ENCODE measurements at places on chromosomes 2 and 18.

GRCh38 chr2:197498235-197498936 is 1.3 kb downstream of the HSPD1 start:
- no peaks in the 10 kb centered on the region for H3K27me3 ChIP-seq
- H3K4me3 ChIP-seq = peak overlapping the region; percentile 91
- H3K27ac ChIP-seq = peak overlapping the region; percentile 95

GRCh38 chr2:28505361-28505760 is 9.5 kb downstream of the PLB1 start:
- no peak for DNase-seq
- H3K4me3 ChIP-seq = no peak overlapping the region
- peaks cover 63% of the 10 kb centered on the region for H3K27me3 ChIP-seq
- peaks cover 3% of the 10 kb centered on the region for H3K36me3 ChIP-seq

DNA sequence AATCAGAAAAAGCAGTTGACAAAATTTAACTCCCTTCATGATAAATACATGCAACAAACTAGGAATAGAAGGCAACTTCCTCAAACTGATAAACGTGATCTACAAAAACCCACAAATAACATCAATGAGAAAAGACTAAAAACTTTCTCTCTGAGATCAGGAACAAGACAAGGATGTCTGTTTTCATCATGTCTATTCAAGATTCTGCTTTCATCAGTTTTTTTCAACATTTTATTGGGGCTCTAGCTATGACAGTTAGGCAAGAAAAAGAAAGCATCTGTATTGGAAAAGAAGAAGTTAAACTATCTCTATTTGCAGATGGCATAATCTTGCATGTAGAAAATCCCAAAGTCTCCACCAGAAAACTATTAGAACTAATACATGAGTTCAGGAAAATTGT is 12.3 kb upstream of the CHST10 start:
- H3K36me3 ChIP-seq = no peaks in the 10 kb centered on the region
- H3K4me1 ChIP-seq = no peaks in the 10 kb centered on the region
- DNase-seq = no peak
- no peak overlapping the region for H3K27ac ChIP-seq
- H3K27me3 ChIP-seq = peaks cover 78% of the 10 kb centered on the region

- H3K4me3 ChIP-seq = no peak overlapping the region
- DNase-seq = no peak
- H3K27me3 ChIP-seq = no peaks in the 10 kb centered on the region
- H3K36me3 ChIP-seq = no peaks in the 10 kb centered on the region
Observed at GRCh38 chr2:137802038-137802437, 162.2 kb upstream of the HNMT start.

- peaks cover 33% of the 10 kb centered on the region for H3K4me1 ChIP-seq
- no peaks in the 10 kb centered on the region for H3K27me3 ChIP-seq
- peaks cover 2% of the 10 kb centered on the region for H3K36me3 ChIP-seq
Observed at GRCh38 chr2:105744909-105745853, at the start of gene NCK2. NCK2 (plus strand) TSS chr2:105744912; CDS start chr2:105855064, 110,152 bp downstream.

- no peak overlapping the region for H3K27ac ChIP-seq
- peaks cover 3% of the 10 kb centered on the region for H3K4me1 ChIP-seq
- H3K36me3 ChIP-seq = no peaks in the 10 kb centered on the region
- no peak for DNase-seq
- peaks cover 5% of the 10 kb centered on the region for H3K27me3 ChIP-seq
Observed at GRCh38 chr2:6780765-6781274, 84.9 kb downstream of the CMPK2 start.

GRCh38 chr2:69159986-69160385 is 147.0 kb downstream of the ANTXR1 start:
- DNase-seq = no peak
- peaks cover 35% of the 10 kb centered on the region for H3K4me1 ChIP-seq
- H3K36me3 ChIP-seq = peaks cover 22% of the 10 kb centered on the region

GRCh38 chr2:235480614-235481013 is 13.2 kb upstream of the AGAP1 start:
- H3K27me3 ChIP-seq = peaks cover 20% of the 10 kb centered on the region
- H3K4me3 ChIP-seq = no peak overlapping the region

DNA sequence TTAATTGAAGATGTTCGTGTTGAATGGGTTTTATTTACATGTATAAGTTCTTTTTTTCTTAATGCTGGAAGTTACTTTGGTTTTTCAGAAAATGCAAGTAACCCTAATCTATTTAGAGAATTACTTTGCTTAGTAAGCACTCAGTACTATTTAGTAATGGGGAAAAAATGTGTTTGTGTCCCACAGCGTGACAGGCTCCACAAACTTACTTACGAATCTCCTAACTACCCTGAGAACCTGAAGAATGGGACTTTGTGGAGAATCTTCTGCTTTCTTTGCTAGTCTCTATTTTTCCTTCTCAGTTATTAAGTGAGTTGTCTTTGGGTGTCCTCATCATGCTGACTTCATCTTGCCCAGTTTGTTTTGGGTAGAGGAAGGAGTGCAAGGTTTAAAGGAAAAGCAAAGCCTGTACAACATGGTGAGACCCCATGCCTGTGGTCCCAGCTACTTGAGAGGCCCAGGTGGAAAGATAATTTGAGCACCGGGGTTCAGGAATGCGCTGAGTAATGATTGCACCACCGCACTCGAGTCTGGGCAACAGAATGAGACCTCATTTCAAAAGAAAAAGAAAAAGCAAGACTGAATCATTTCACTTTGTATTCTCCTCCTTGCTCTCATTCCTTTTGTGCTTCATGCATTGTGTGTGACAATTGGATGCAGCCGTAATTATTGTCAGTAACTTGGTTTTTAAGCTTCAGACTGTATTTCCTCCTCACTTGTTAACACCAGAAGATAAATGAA is 10.2 kb downstream of the NEDD4L start:
- H3K36me3 ChIP-seq = no peaks in the 10 kb centered on the region
- no peak overlapping the region for H3K27ac ChIP-seq
- DNase-seq = no peak
- no peaks in the 10 kb centered on the region for H3K27me3 ChIP-seq
- H3K4me1 ChIP-seq = peaks cover 11% of the 10 kb centered on the region
- no peak overlapping the region for H3K4me3 ChIP-seq

DNA sequence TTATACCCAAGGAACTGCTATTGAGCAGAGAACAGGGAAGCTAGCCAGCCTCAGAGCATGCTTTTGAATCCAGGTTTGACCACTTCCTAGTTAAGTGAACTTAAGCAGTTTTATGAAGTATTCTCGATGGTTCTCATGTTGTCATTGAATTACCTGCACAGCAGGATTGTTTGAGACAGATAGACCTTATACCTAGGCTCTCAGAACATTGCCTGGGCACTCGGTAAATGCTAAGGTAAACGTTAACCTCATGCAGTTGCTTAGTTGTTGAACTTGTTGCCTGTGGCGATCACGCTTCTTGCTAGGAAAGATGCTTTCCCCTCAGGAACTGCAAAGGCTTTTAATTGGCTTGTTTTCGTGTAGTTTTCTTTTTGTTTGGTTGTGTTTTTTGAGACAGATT is 34.0 kb upstream of the CHMP1B start:
- no peaks in the 10 kb centered on the region for H3K36me3 ChIP-seq
- no peak overlapping the region for H3K27ac ChIP-seq
- H3K27me3 ChIP-seq = peaks cover 37% of the 10 kb centered on the region
- no peaks in the 10 kb centered on the region for H3K4me1 ChIP-seq

GRCh38 chr2:11387843-11388242 is 43.4 kb upstream of the ROCK2 start:
- H3K4me1 ChIP-seq = peaks cover 61% of the 10 kb centered on the region
- H3K27me3 ChIP-seq = no peaks in the 10 kb centered on the region
- H3K36me3 ChIP-seq = no peaks in the 10 kb centered on the region
- DNase-seq = no peak

DNA sequence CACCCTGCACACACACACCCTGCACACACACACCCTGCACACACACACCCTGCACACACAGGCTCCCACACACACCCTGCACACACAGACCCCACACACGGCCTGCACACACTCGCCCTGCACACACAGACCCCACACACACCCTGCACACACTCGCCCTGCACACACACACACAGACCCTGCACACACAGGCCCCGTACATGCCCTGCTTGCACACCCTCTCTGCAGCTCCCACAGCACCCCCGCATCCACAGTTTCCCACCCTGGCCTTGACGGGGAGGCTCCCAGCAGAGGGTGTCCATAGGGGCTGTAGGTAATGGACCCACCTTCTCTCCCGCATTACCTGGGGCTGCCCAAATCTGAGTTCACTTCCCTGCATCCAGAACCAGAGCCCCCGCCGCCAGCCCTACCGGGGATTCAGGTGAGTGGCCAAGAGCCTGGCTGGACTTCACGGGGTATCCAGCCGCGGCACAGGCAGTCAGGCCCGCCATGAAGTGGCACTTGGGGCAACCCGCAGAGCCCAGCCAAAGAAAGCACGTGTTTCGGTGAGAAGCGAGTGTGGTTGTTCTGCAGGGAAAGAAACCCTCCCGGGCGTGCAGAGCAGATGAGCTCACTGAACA is 88.6 kb upstream of the GPC1 start:
- no peak overlapping the region for H3K27ac ChIP-seq
- no peaks in the 10 kb centered on the region for H3K36me3 ChIP-seq
- peaks cover 9% of the 10 kb centered on the region for H3K27me3 ChIP-seq
- no peak for DNase-seq
- H3K4me3 ChIP-seq = no peak overlapping the region

- no peak overlapping the region for H3K27ac ChIP-seq
- H3K27me3 ChIP-seq = no peaks in the 10 kb centered on the region
- DNase-seq = no peak
- no peaks in the 10 kb centered on the region for H3K36me3 ChIP-seq
- peaks cover 8% of the 10 kb centered on the region for H3K4me1 ChIP-seq
Observed at GRCh38 chr2:24929230-24929629, 9.2 kb upstream of the ADCY3 start.

- H3K27me3 ChIP-seq = peaks cover 10% of the 10 kb centered on the region
- H3K4me1 ChIP-seq = peaks cover 28% of the 10 kb centered on the region
- H3K4me3 ChIP-seq = no peak overlapping the region
Observed at GRCh38 chr2:6937582-6937981, 20.4 kb downstream of the RNF144A start.

- peaks cover 35% of the 10 kb centered on the region for H3K27me3 ChIP-seq
- no peak overlapping the region for H3K27ac ChIP-seq
- DNase-seq = no peak
- no peaks in the 10 kb centered on the region for H3K36me3 ChIP-seq
- H3K4me3 ChIP-seq = no peak overlapping the region
Observed at GRCh38 chr18:73318739-73319479, 451.1 kb upstream of the NETO1 start.

GRCh38 chr2:117195381-117195780 is 619.1 kb upstream of the DDX18 start:
- H3K4me1 ChIP-seq = no peaks in the 10 kb centered on the region
- H3K4me3 ChIP-seq = no peak overlapping the region
- no peaks in the 10 kb centered on the region for H3K36me3 ChIP-seq
- H3K27ac ChIP-seq = no peak overlapping the region
- no peaks in the 10 kb centered on the region for H3K27me3 ChIP-seq
- no peak for DNase-seq

DNA sequence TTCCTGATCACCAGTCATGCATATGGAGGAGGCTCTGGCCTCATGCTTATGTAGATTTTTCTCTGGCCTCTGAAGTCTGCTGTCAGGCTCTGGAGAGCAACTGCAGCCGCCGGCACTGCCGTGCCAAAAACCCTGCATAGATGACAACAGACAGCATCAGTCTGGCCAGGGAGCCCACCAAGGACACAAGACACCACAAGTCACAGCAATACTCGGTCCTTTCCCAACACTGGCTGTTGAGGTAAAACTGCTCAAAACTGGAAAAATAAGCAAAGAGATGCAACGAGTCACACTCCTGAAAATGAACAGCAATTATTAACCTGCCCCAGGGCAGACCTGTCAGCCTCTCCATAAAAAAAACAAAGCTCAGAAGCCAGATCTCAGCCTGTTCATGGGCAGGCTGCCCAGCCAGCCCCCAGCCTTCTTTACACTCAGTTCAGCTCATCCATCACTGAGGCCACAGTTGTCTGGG is 186.0 kb upstream of the RAB6C start:
- no peaks in the 10 kb centered on the region for H3K4me1 ChIP-seq
- H3K27ac ChIP-seq = no peak overlapping the region
- no peaks in the 10 kb centered on the region for H3K36me3 ChIP-seq
- H3K27me3 ChIP-seq = no peaks in the 10 kb centered on the region

- H3K27me3 ChIP-seq = no peaks in the 10 kb centered on the region
- H3K4me1 ChIP-seq = peaks cover 3% of the 10 kb centered on the region
- no peak overlapping the region for H3K4me3 ChIP-seq
- H3K36me3 ChIP-seq = peaks cover 2% of the 10 kb centered on the region
- no peak for DNase-seq
Observed at GRCh38 chr18:62179213-62179612, 7.6 kb downstream of the PIGN start.

DNA sequence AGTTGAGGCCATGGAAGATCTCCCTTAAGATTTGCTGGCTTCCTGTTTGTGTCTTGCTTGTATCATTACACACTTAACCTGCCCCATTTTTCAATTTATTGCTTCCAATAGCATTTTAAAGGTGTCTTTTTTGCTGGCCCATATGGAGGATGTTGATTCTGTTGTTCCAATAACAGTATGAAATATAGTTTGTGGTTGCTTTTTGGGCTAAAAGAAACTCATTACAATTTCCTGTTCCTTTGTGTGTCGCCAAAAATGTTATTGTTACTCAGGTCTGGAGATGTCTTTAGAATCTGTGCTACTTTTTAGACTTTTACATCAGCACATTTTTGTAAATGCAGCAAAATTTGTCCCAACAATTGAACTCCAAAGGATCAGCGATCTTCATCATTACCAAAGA is 234.0 kb upstream of the ITGA4 start:
- no peak for DNase-seq
- H3K27me3 ChIP-seq = no peaks in the 10 kb centered on the region
- no peaks in the 10 kb centered on the region for H3K4me1 ChIP-seq
- H3K36me3 ChIP-seq = no peaks in the 10 kb centered on the region

DNA sequence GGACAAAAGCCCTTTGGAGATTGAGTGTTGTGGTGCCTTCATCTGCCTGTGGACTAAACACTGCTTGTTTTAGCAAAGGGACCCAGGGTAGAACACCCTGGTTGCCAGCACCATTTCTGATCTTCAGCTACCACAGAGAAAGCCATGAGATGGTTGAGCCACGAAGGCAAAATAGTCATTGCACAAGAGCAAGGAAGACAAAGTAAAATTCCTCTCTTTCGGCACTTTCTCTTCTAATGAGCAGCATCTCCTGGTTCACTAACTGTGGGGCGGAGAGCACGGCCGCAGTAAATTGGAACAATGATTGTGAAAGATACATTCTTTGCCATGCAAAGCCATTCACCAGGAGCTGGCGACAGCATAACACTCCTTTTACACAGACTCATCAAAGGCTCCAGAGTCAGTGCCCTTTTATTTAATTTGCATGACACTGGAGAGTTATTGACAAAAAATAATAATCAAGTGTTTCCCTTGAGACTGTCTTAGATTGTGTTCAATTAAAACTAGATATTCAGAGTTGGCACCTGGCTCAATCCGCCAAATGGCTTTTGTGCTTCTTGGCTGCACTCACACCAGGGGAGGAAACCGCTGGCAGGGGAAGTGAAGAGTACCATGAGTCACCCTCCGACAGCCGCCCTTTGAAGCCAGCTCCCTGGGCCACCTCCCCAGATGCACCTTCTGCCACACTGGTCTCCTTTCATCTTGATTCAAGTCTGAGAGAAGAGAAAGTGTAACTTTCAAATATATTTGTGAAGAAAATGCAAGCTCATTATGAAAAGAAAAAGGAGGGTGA is 100.5 kb upstream of the MEIS1 start:
- no peak overlapping the region for H3K27ac ChIP-seq
- H3K4me3 ChIP-seq = no peak overlapping the region
- H3K27me3 ChIP-seq = no peaks in the 10 kb centered on the region
- H3K36me3 ChIP-seq = no peaks in the 10 kb centered on the region
- H3K4me1 ChIP-seq = no peaks in the 10 kb centered on the region

All from osteocyte (in vitro differentiated cells).